LoVo (cell line): ENCODE measurements at places on chromosomes 7 and 10.

DNA sequence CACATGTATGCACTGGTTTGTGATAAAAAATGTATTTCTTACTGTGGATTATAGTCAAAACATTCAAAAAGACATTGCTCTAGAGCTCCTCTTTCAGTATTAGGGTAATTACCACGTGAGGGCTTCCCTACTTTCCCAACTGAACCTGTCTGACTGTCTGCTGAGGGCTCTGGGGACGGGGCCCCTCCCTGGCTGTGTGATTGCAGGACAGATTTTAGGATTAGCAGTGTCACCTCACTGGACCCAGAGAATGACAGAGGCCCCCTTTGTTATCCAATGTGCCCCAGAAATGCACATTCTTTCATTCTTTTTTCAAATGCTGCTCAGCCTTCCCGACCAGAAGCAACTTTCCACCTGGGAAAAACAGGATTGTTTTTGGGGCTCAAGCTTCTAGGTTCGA is 43.6 kb upstream of the MXI1 start:
- DNase-seq, result no peak

- no peak for DNase-seq
These were observed 446.2 kb upstream of the MGMT start for GRCh38 chr10:129020651-129021330.

- no peak for DNase-seq
These were observed 245.7 kb downstream of the WDR11 start for GRCh38 chr10:121096617-121097431.

GRCh38 chr7:74256491-74257408 is 2.6 kb upstream of the RFC2 start:
- DNase-seq, result no peak

- peak; percentile 84 for DNase-seq
These were observed at the start of gene FGFR2 for GRCh38 chr10:121598263-121599249. Gene FGFR2 (minus strand): TSS chr10:121598444. CDS start chr10:121593817, 4,627 bp downstream.

- DNase-seq, result peak; percentile 96
These were observed at the start of gene INSIG1 for GRCh38 chr7:155297517-155298287. Gene INSIG1 (plus strand): TSS chr7:155297878. CDS start chr7:155298286, 408 bp downstream.

DNA sequence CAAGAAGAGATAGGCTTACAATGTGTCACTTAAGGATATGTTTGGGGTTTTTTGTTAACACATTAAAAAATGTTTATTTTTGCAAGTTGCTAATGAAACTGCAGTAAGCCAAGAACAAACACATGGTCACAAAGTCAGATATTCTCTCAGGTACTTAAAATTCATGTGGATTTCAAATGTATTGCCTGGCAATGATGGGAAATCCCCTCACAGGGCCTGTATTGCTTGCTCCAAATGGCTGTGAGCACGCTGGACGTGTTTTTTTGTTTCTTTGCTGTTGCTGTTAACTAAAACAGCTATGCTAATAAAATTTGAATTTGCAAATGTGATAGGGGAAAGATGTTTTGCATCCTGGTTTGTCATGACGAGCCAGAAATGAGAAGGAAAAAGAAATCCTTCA is 3.8 kb upstream of the CELF2 start:
- no peak for DNase-seq

GRCh38 chr7:121160150-121161008 is 168.4 kb upstream of the WNT16 start:
- DNase-seq, result no peak

GRCh38 chr10:68831961-68832455 is 4.7 kb downstream of the STOX1 start:
- DNase-seq, result no peak

- no peak for DNase-seq
These were observed 152.9 kb downstream of the SNX10 start for GRCh38 chr7:26444555-26444954.

GRCh38 chr10:126351021-126351420 is 37.3 kb downstream of the ADAM12 start:
- no peak for DNase-seq

DNA sequence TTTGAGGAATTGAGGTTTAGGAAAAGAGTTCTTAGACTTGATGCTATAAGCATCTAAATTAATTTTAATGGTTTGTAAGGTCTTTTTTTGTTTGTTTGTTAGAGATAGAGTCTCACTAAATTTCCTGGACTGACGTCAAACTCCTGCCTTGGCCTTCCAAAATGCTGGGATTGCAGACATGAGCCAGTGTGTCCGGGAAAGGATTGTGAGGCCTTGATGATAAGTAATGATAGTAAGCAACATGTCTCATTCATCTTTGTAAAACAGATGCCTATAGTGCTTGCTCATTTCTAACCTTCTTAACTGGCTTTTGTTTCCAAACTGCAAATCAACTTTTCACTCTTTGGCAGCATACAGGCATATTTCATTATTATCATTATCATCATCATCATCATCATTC is 176.0 kb upstream of the KCND2 start:
- no peak for DNase-seq

DNA sequence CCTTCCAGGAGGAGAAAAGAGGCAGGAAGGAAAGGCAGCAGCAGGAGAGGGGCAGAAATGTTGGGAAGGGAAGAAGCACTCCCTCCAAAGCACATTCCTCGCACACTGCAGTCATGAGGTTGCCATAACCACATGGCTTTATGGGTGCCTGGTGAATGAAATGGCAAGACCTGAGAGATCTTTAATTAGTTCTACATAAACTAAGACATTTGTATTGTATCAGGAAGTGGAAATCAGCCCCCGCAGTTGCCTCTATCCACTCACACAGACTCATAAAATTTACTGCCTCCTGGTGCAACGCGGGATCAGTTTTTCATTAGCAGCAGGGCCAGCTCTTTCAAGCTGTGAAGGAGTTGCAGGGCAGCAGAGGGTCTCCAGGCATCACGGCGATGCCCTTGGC is 106.4 kb downstream of the COL13A1 start:
- no peak for DNase-seq

DNA sequence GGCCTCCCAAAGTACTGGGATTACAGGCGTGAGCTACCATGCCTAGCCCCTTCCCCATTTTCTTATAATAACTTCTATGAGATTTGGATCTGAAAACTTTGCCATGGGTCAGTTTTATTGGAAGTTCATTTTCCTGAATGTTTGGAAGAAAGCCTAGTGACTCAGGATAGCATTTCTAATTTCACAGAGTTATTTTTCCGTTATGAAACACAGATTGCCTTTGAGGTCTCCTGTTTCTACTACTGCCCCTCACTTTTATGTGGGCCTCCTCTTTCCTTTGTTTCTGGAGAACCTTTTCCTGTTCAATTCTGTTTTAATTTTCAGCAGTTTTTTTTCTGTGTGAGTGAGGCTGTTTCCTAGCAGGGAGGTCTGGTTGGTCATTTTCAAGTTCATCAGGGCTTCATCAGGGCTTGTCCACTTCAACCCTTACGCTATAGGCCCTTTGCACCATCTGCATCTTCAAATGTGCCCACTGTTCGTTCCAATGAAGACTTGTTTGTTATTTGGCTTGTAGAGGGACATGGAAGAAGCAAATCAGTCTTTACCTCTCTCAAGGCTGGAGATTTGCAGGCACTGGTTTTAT is 58.7 kb downstream of the BMPR1A start:
- DNase-seq, result no peak

DNA sequence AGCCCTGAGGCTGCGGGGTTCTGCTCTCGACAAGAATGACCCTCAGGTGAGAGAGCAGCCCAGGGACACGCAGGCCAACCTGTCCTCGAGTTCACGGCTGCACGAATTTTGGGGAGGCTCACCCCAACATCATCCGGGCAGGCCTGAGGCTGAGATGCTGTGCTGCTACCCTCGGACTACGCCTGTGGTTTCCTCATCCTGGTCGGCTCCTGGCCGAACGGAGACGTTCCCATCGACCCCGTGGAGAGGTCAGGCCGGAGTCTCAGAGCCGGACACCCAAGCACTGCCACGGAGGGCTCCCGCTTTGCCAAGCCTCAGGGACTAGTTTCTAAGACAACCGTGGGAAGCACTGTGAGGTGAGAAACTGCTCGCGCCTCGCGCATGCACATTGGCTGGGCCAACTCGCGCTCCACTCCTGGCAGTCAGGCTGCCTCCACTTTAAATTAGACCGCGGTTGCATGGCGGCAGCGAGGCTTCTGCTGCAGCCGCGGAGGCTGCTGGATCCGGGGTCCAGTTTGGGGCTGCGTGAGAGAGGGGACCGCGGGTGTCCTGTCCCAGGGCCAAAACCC is 203.4 kb downstream of the ZNF716 start:
- DNase-seq, result no peak

DNA sequence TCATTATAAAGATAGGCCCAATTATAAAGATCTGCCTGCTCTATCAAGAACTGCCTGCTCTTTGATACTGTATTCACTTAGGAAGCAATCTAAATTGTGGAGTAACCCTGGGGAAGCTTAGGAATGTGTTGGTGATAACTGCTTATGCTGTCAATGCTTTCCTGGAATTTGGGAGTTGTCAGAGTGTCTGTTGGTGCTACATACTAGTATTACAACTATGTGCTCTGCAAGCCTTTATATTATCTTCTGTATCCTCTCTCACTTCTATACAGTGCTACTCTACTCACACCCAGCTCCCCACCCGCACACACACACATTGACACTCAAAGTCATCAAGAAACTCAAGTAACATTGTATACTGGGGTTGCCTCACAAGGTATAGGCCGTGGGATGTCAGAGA is 6.1 kb downstream of the ZNF277 start:
- DNase-seq, result no peak

GRCh38 chr10:89471110-89471809 is 56.9 kb downstream of the IFIT5 start:
- no peak for DNase-seq

GRCh38 chr10:72567421-72567820 is 58.5 kb downstream of the MICU1 start:
- no peak for DNase-seq

DNA sequence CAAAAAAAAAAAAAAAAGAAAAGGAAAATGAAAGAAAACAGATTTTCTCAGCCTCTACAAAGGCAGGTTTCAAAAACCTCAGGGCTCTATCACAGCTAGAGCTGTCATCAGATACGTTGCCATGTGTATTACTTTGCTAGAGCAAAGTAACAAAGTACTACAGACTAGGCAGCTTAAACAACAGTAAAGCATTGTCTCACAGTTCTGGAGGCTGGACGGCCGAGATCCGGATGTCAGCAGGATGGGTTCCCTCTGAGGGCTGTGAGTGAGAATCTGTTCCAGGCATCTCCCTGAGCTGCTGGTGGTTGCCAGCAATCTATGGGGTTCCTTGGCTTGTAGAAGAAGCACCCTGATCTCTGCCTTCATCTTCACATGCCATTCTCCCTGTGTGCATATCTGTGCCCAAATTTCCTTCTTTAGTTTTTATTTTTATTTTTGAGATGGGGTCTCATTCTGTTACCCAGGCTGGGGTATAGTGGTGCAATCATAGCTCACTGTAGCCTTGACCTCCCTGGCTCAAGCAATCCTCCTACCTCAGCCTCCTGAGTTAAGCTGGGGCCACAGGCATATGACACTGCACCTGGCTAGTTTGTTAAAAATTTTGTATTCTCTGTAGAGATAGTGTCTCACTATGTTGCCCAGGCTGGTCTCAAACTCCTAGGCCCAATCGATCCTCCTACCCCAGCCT is 48.9 kb upstream of the KDM7A start:
- no peak for DNase-seq

DNA sequence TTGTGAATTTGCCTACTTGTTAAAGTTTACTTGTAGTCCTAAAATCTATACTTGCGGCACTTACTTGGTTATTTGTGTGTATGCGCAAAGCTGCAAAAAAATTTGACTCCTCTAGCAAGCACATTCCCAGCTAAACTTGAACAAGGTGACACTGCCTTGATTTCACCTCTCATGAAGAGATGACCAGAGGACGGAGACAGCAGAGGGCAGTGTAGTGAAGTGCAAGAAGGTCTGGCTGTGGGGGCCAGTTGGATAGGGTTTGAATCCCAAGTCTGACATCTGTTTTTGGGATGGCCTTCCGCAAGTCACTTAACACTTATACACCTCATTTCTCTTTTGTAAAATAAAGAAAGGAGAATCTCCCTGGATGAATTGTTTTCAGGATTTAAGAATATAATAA is 15.7 kb downstream of the SLK start:
- DNase-seq, result no peak

DNA sequence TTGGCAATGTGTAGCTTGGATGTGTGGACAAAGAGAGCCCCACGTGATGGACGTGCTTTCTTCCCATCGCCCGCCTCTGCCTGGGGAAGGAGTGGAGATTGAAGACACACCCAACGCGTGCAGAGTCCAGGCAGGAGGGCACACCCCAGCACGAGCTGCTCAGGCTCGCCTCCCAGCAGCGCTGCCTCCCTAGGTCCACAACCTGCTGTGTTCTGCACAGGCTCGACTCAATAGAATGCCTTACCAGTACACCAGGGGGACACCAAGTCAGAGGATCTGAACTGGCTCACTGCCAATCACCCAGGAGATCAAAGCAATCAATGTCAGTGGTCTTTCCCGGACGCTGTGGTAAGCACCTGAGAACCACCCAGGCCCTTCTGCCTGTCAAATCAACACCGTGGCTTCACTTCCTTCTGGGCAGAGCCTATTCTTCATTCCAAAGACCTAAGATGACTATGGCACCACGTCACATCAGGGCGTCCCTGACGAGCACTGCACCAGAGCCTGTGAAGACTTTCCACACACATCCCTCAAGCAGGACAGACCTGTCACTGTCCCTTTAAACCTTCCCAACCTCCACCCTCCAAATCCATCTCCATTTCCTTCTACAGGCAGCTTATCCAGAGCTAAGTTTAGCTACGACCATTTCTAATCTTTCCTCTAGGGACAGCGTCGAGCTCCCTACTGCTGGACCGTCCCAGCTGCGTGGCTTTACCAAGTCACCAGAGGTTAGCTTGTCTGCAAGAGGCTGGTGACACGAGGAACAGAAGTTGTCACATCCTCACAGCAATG is 72.3 kb downstream of the AMZ1 start:
- peak; percentile 75 for DNase-seq

DNA sequence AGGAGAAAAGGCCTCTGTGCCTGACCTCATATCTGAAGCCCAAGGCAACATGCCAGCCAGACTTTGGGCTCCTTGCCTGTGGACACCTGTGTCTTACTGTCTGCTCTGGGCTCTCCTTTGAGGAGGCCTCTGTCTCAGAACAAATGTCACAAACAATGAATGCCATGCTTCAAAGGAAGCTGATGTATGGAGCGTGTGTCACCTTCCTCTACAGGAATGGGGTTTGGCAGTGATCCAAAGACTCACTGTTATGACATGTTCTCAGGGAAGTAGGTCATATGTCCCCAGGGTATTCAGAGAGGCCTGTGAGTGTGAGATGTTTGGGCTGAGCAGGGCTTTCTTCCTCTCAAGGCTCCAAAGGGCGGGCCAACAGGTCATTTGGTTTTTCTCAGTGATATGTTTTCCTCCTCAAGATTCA is 38.4 kb downstream of the PTPRE start:
- peak; percentile 86 for DNase-seq

GRCh38 chr10:88541116-88541626 is 41.9 kb downstream of the RNLS start:
- no peak for DNase-seq
